Activated CD4-positive, alpha-beta T cell treated with anti-CD3 and anti-CD28 coated beads, Interleukin-2, amount 10 ng/mL, durations not matched to agents 24 days and 14 days (primary cell): ENCODE measurements at places on chromosomes 6 and 20. TPM values are rescaled to one million over a fixed set of nuclear protein-coding genes. Genes with fewer than 3 reads are reported as not detected.

Gene CYP39A1
- not detected in 2 replicates for total RNA-seq

Gene VIP
- not detected in 2 replicates for total RNA-seq

Gene ZSCAN12
- 5.8 and 5.9 TPM in 2 replicates for total RNA-seq

Gene CAGE1
- 0.16 and 0.31 TPM in 2 replicates for total RNA-seq

Gene ZNF76
- 31.0 and 31.4 TPM in 2 replicates for total RNA-seq

Gene NOX3
- not detected in 2 replicates for total RNA-seq

Gene LY86
- 1.2 TPM in 2 replicates for total RNA-seq

Gene PLN
- total RNA-seq, result not detected in 2 replicates

Gene PAK5
- not detected in 2 replicates for total RNA-seq
